ENCODE measurements at places on chromosomes 6 and 20.

DNA sequence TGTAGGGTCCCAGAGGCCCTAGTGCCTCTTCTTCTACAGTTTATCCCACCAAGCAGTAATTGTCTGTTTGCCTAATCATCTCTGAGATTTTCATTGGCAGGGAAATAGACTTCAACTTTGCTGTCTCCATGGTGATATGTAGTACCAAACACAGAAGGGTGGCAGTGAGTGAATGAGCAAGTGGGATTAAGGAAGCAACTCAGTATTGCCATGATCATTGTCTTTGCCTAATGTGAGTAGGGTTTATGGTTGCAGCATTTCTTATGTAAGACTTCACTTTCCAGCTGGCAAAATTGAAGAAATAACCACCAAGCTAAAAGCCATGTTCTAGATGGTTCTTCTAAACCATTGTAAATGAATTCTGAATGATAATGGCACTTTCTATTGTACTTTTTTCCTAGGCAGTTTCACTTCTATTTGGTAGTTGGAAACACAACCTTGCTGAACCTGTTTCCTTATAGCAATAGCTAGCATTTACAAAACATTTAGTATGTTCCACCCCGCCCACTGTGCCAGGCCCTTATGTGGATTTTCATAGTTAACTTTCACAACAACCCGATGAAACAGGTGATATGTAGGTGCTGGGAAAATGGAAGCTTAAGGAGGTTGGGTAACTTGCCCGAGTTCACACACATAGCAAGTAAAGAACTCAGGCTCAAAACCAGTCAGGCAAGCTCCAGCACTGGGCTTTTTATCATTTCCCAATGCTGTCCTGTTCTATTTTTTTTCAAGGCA, 32.0 kb downstream of the ZC2HC1B start:
- no peak for DNase-seq

- DNase-seq = no peak
Measured at GRCh38 chr20:17741220-17741619, 41.5 kb downstream of the BANF2 start.

DNA sequence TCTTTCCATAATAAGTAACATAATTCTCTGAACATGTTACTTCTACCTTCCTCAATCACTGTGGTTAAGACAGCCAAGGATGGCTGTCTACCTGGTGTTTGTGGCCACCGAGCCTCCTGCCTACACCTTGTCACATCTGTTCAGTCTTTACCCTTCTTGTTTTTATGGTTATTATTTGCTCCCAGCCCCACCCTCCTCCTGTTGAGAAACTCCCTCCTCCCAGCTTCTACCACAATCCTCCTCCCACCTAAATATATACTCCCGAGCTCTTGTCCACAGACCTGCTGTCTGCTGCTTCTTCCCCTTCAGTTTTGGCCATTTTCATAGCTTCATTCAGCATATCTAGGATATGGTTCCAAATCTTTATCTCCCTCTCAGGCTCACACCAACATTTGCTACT, 35.7 kb upstream of the GABRR1 start:
- no peak for DNase-seq

GRCh38 chr20:10553326-10553984, 118.3 kb downstream of the SLX4IP start:
- DNase-seq = peak; percentile 26

GRCh38 chr6:36113703-36114102, 16.6 kb upstream of the MAPK13 start:
- no peak for DNase-seq

DNA sequence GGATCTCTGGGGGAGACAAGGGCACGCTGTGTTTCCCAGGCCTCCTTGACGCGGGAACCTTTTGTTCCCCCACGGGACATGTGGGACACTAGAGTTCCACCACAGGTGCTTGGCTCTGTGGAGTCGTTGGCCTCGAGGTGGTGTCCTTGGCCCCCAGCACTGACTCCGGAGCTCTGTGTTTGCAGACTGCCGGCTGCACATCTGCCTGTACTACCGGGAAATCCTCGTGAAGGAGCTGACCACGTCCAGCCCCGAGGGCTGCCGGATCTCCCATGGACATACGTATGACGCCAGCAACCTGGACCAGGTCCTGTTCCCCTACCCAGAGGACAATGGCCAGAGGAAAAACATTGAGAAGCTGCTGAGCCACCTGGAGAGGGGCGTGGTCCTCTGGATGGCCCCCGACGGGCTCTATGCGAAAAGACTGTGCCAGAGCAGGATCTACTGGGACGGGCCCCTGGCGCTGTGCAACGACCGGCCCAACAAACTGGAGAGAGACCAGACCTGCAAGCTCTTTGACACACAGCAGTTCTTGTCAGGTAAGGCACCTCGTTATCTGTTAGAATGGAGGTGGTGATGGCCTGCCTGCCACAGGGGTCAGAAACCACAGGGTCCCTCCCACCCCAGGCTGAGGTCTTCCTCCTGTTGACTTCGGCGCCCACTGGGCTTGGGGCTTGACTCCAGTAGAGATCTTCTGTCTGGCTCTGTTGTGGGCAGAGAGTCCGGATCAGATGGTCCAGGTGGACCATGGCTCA, 9.9 kb downstream of the IRF4 start:
- no peak for DNase-seq

- DNase-seq = no peak
Measured at GRCh38 chr6:147724454-147724853, 216.0 kb downstream of the SAMD5 start.

GRCh38 chr20:35329435-35330139, 37.4 kb upstream of the FAM83C start:
- DNase-seq = peak; percentile 30

DNA sequence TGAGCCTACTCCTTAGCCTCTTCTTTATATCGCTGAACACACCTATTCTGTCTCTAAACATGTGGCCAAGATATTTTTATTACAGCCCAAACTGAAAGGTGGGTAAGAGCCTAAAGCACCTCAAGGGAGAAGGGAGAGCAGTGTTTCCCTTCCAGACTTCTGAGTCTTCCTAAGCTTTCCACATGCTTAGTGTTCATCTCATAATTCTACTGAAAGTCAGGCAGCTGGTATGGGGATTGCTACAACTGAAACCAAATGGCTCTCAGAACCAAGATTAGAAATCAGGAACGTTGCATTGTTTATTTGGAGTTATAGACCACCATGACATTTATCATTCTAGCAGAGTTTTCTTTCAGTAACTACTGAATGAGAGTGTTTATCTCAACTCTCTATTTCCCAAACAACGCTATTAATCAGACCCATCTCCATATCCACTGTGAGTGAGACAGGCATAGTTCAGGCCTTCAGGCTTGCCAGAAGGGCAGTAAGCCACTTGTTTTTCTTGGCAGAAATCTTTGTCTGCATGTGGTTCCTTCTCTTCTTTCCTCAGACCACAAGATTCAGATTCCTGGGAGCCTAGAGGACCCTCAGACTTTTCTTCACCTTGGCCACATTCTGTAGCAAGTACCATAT, 22.8 kb downstream of the VGLL2 start:
- no peak for DNase-seq

DNA sequence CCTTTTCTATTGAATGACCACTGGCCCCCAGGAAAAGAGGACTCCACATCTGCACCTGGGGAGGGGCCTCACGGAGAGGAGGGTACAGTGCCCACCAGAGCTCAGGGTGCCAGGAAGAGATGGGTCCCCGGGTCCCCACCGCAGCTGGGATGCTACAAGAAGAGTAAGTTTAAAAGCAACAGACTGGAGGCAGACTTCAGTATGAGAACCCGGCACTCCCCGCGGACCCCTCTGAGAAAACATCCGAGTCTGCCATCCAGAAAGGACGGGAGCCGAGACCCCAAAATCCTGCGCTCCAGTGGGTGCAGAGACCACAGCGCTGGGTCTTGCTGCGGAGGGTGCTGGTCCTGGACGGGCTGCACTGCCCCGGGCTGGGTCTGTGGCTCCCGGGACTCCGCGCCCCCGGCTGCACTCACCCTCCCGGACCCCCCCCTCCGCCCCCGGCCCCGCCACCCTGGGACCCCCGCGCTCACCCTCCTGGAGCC, 350 bp downstream of the HELZ2 start:
- no peak for DNase-seq

- no peak for DNase-seq
Measured at GRCh38 chr20:56453352-56453751, 15.1 kb upstream of the RTF2 start.

- no peak for DNase-seq
Measured at GRCh38 chr6:145252737-145253136, 482.6 kb downstream of the EPM2A start.

GRCh38 chr6:55636406-55637102, 57.6 kb upstream of the HMGCLL1 start:
- DNase-seq = no peak

- DNase-seq = no peak
Measured at GRCh38 chr6:164749221-164750064, 560.0 kb downstream of the C6orf118 start.

DNA sequence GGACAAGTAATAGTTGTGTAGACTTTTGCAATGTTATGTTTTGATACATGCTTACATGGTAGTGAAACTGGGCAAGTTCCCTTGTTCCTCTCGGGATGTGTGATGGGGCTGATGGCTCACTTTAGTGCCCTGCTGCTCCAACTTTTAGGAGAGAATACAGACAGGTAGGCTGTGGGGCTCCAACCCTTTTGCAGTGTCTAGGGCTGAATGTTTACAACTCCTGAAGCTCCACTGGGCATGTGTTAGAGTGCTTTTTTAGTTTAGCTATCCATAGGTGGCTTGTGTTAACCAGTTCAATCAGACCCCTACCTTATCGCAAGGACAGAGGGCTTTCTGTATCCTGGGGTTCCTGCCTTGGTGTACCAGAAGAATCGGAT, 33.8 kb downstream of the SERPINB6 start:
- no peak for DNase-seq

GRCh38 chr6:88705601-88706000, 257.8 kb downstream of the RNGTT start:
- DNase-seq = no peak

DNA sequence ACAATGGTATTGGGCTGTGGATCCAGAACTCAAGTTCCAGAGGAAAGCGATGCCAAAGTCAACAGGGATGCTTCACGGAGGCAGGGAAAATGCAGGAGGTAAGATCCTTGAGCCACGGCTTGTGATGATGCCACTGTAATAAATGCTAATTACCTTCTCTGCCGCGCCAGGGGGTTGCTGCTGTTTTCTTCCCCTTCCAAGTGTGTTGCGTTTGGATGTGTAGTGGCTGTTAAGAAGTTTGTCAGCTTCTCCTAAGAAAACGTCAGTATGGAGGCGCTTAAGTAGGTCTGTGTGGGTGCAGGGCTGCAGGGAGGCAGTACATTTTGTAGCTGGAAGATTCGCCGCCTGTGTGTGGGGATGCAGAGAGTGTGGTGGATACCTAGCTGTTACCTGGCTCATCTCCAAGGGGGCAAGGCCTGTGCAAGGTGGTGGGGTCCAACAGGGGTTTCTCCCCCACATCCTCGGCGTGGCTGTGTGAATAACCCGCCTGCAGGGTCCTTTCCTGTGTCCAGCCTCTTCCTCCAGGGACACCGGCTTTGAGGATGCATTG, 318.7 kb downstream of the CDH4 start:
- DNase-seq = no peak

DNA sequence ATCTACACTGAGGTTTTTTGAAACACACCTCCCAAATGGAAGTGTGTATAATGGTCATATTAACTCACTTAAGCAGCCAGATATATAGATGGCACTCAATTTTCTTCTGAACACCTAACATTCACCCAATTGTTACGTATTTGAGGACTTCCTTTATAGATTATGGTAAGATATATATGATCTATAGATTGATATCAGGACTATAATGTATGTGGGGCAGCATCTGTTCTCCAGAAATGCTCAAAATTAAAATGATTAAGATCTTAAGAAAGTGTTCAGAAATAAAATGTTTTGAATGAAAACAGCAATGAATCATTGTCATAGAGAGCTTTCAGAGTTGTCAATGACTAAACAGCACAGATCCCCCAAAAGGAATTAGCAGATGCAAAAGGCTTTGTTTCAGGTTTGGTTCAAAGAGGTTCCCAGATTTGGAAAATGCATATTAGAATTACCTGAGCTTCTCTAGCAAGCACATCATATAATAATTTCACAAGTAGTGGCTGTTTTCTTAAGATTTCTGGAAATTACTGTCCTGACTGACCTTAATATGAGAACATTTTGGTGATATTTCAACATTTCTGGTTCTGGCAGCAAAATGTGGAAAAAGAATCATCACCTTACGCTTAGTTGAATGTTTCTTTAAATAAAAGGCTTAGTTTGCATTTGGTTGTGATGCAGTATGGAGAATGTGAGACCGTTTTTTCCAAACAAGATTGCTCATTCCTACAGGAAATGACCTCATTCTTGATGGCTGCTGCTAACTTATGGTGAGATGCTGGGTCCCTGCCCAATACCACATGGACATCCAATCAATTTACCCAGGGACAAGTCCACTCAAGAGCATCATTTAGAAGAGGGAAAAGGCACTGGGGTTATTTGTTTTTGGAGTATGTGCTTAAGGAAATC, 31.5 kb downstream of the TRAF3IP2 start:
- DNase-seq = no peak
